Stimulated activated CD8-positive, alpha-beta memory T cell treated with anti-CD3 and anti-CD28 coated beads, Interleukin-7, amount 100 ng/mL, for 1 hour (primary cell): ENCODE measurements at places on chromosomes 1 and 21.

GRCh38 chr1:156703741-156704140, 1.6 kb downstream of the CRABP2 start:
- no peak for DNase-seq

DNA sequence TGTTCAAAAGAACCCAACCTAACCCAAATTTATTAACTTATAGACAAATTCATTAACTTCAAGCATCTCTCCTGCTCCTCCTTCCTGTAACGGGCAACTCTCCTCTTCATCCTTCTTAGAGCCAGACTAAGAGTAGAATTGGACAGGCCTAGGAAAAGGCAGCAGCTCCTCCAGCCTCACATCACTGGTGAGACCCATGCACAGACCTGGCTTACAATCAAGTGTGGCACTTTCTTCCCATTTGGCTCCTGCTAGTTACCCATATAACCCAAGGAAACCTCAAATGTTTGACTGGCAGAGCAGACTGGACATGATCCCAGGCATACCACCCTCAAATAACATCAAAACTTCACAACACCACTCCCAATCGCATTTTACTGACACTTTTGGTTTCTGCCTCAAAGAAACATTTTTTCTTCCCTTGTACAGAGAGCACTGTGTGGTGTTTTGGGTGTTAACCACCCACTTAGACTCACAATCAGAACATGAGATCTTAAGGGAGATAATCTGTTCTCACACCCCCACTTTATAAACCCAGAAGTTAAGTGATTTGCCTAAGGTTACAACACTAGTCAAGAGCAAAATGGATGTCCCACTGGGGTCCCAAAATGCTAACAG, 101.4 kb downstream of the SIPA1L2 start:
- DNase-seq, result no peak

DNA sequence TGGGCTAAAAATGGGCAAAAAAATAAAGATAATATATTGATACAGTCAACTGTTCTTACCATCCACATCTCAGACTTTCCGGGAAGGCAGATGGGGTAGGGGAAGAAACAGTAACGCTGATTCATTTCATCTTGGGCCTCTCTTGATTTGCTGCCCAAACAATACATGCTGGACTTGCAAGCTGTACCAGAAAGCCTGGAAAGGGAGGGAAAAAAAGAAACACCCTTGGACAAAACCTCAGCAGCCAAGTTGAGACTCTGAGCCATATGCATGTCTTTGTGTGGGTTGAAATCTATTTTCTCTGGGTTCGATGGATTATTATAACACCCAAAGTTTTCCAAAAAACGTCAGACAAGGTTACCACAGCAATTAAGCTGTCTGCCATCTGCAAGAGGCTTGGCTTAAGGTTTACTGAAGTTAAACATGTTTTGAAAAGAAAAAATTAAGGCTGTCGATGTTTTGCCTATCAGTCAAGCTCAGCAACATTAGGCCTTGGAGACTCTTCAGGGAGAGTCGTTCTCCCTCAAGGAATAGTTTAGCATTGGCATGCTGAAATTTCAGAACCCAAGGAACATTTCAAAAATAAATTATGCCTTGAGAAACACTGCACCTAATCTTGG, 71.2 kb downstream of the PSMG1 start:
- no peak for DNase-seq

GRCh38 chr1:223135176-223135942, 7.7 kb downstream of the TLR5 start:
- no peak for DNase-seq

DNA sequence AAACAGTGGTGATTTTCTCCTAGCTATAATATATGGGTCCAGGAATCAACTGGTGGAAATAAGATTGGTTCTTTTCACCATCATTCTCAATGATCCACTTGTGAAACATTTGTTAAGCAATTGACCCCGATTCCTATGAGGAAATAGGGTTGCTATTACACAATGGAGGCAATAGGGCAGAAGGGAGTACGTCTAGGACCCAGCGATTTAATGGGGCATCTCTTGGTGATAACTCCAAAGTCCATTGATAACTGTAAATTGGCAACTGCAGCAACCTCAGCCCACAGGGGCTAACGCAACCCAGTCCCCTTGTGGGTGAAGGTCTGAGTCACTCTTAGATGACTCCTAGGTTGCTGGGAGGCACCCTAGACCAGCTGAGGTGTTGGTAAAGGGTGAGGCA, 62.5 kb upstream of the BARHL2 start:
- DNase-seq, result no peak

DNA sequence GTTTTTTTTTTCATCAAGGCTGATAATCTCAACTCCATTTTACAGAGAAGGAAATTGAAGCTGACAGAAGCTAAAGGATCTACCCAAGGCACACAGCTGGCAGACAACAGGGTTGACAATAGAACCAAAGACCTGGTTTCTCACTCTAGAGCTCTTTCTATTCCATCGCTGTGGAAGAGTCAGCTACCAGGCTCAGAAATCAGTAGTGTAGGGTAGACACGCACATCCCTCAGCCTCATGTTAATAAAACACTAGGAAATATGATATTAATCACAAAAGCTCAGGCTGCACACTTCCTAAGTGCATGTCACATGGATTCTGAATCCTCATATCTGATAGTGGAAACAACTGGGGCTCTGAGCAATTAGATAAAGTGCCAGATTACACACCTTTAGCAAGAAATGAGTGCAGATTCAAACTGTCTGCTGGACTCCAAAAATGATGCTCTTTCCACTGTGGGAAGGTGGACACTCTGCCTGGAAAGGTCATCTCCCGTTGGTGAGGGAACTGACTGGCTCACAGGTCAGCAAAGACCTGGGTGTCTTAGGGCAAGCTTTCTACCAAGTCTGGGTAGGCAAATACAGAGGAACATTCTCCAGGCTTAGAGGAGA, 139.1 kb downstream of the TGFBR3 start:
- DNase-seq, result no peak

GRCh38 chr1:25515033-25515432, 28.4 kb upstream of the LDLRAP1 start:
- DNase-seq, result no peak

GRCh38 chr1:86324130-86324822, 71.8 kb downstream of the ODF2L start:
- DNase-seq, result no peak

DNA sequence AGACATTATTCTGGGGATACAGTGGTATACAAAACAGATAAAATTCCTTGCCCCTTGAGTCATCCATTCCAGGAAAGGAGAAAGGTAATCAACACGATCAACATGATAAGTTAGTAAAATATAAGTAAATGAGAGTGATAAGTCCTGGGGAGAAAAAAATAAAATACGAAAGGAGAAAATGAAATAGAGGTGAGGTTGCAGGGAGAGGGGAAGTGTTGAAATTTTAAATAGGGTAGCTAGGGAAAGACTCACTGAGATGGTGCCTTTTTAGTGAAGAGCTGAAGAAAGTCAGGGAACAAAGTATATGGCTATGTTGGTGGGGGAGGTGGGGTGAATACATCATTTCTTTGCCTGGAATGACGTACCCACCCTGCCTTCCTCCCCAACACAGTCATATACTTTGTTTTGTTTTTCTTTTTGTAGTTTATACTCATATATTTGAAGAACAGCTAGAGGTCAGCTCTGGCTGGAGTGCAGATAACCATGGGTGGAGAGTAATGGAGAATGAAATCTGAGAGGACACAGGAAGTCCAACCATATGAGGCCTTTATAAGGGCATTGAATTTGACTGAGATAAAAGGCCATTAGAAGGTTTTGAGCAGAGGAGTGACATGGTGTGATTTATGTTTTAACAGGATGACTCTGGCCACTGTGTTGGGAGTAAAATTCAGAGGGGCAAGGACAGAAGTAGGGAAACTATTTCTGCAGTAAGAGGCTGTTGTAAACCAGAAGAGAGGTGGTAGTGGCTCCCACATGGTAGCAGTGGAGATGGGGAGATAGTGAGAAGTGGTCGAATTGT, 54.8 kb downstream of the OSBPL9 start:
- no peak for DNase-seq

GRCh38 chr1:113396585-113396984, 6.3 kb downstream of the MAGI3 start:
- no peak for DNase-seq

DNA sequence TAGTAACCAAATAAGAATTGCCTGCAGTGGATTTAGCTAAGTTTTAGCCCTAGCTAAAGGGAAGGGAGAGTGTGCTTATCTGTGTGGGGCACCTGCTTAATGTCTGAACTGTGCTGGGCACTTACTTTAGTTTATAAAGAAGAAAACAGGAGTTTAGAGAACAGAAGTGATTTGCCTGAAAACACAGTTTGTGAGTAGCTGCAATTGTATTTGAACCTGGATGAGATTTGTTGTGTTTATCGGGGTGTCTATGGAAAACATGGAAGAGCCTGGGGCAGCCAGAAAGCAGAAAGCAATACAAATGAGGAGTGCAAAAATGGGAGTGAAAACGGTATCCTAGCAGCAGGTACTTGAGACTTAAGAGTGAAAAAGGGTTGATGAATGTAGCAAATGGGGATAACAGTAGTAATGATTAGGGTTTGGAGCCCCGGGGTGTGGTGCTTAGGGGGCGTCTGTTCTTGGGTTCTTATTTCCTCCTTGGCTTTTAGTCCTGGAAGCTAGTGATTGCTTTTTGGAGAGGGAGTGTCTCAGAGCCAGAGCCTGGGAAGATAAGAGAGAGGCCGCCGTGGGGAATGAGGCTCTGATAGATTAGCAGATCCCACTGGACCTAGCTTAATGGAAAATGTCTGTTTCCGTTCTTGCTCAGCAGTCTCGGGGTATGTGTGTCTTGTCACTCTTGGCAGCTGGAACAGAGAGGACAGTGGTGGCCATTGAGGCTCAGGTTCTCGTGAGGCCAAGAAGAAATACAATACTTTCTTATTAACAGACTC, 5.6 kb downstream of the PRCC start:
- no peak for DNase-seq

GRCh38 chr1:225500624-225501192, 72.9 kb upstream of the LBR start:
- DNase-seq, result no peak

- DNase-seq, result no peak
Measured at GRCh38 chr1:201147396-201148015, 6.8 kb downstream of the TMEM9 start.

DNA sequence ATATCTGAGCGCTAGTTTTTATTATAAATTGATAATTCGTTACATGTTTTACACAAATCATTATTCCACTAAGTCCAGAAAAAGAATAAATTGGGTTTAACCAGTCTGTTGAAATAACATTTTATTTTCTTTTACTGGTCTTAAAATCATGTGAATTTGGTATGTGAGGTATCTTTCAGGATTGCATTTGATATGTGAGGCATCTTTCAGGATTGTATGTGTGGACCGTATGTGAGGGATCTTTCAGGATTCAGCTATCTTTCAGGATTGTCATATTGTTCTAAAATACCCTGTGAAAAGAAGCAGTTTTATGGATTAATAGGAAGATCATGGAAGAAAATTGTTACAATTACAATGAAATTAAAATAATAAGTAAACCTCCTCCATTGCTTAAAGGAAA, 42.9 kb downstream of the USP25 start:
- no peak for DNase-seq

- no peak for DNase-seq
Measured at GRCh38 chr1:114758256-114758832, 560 bp upstream of the CSDE1 start.

DNA sequence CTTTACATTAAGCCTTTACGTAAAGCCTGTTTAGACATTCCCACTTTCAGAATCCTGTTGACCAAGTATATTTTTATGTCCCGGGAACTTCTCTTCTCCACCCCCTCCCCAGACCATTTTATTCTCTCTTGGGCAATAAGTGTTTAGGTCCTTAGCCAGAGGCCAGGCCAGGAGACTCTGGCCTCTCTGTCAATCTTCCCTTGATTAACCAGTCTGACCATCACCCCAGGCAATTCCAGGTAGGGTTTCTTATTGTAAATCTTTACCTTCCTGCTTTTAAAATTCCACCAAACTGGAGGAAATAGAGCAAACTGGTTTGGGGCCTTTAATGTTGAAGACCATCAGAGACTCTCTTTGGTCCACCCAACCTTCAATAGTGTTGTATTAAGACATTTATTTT, 12.2 kb upstream of the IFI6 start:
- DNase-seq, result no peak

- DNase-seq, result no peak
Measured at GRCh38 chr1:79781261-79781660, 774.7 kb upstream of the ADGRL4 start.

DNA sequence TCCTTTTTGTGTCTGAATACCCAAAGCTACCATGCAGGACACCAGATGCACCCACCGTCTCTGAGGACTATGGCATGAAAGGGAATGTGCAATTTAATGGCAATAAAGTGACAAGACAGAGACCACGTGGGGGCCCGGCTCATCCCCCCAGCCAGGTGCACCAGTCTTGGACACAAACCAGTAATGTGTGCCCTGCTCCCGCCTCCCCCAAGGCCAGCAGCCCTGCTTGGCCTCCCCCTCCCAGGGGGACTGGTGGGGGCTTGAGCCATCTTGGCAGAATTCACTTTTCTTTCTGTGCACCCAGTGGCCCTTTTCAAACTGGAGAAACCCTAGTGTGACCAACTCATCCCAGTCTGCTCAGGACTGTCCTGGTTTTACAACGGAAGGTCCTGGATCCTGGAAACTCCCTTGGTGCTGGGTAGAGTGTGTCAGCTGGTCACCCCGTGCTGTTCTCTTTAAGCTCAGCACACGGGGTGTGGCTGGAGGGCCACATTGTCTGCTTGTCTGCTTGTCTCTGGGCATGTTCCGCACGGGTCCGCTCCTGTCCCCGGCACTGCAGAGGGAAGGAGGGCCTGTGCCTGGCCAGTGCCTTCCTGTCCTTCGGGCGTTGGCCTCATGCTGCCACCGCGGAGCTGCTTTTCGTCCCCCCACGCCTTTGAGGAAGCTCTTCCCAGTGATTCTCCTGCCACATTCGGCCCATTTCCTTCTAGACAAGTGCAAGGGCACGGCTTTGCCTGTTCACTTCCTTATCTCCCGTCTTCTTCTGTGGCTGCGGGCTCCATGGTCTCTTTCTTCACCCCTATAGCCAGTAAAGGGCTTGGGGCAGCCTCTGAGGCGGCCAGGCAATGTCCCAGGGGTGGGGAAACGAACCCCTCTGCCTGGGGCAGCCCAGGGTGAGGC, 45.8 kb upstream of the TTC34 start:
- no peak for DNase-seq

DNA sequence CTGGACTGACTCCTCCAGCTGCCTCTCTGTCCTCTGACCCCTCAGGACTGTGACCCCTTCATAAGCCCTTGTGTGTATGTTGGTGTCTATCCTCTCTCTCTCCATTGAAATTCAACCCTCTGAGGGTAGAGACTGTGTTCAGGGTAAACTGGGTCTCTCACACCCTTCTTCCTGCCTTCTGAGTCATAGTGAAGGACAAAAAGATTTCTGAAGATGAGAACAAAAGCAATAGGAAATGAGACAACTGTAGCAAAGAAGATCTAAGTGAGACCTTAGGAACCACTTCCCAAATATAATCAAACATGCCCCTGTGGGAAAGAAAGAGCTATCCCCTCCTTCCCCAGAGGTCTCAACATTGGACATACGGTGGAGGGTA, 16.9 kb downstream of the NUAK2 start:
- DNase-seq, result no peak

- DNase-seq, result no peak
Measured at GRCh38 chr1:64437453-64437852, 32.5 kb upstream of the CACHD1 start.
